Omental fat pad (tissue), 4 donors: ENCODE measurements at places on chromosomes 6 and 20. TPM values are rescaled to one million over a fixed set of nuclear protein-coding genes. Genes with fewer than 3 reads are reported as not detected.

The SNAP25 gene
- total RNA-seq: 0.56 TPM

The RAD21L1 gene
- total RNA-seq: not detected

The IL20RA gene
- 1.7 TPM for total RNA-seq

The SLC35F1 gene
- total RNA-seq: 0.74 TPM

The JAG1 gene
- 75.8 TPM for total RNA-seq

The TAAR1 gene
- total RNA-seq: not detected

The TREML1 gene
- not detected for total RNA-seq

The MLN gene
- not detected for total RNA-seq

The CST3 gene
- 1,218 TPM for total RNA-seq

The BMP7 gene
- 0.79 TPM for total RNA-seq

The SLC22A7 gene
- total RNA-seq: not detected

The SPEF1 gene
- not detected for total RNA-seq

The CAGE1 gene
- not detected for total RNA-seq

The C6orf15 gene
- total RNA-seq: not detected

The FOXQ1 gene
- total RNA-seq: not detected

The GINS1 gene
- total RNA-seq: 1.1 TPM

The ZSCAN12 gene
- 2.7 TPM for total RNA-seq

The SHLD1 gene
- total RNA-seq: 3.2 TPM

The CALHM4 gene
- not detected for total RNA-seq

The LRRN4 gene
- 154 TPM for total RNA-seq

The LINC00237 gene
- total RNA-seq: not detected

The COX4I2 gene
- total RNA-seq: 17.0 TPM

The LRRC73 gene
- total RNA-seq: 0.19 TPM

The CLPSL2 gene
- not detected for total RNA-seq

The FRS3 gene
- total RNA-seq: 3.1 TPM

The CYP39A1 gene
- total RNA-seq: 6.3 TPM

The NOX3 gene
- not detected for total RNA-seq

The MATN4 gene
- not detected for total RNA-seq

The RAB32 gene
- total RNA-seq: 27.4 TPM
